ENCODE measurements at places on chromosomes 16 and 17.

GRCh38 chr17:67443931-67444595 is 67.0 kb downstream of the PITPNC1 start:
- no peak for DNase-seq

- DNase-seq, result no peak
These were observed 1.5 kb upstream of the LCAT start for GRCh38 chr16:67945392-67945933.

DNA sequence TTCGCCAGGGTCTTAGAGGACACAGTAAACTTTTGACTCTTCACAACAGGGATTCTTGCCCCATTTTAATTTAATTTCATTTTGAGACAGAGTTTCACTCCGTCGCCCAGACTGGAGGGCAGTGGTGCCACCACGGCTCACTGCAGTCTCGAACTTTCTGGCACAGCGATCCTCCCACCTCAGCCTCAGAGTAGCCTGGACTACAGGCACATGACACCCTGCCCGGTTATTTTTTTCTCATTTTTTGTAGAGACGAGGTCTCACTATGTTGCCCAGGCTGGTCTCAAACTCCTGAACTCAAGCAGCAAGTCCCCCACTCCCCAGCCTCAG is 329 bp upstream of the NLE1 start:
- DNase-seq, result no peak

- no peak for DNase-seq
These were observed 96.2 kb downstream of the RTN4RL1 start for GRCh38 chr17:1928976-1929375.
